Hypothalamus (tissue), 51 donors: ENCODE measurements at places on chromosomes 13 and 19.

GRCh38 chr19:34998777-34999497, 1.2 kb upstream of the GRAMD1A start:
- no peak for DNase-seq

DNA sequence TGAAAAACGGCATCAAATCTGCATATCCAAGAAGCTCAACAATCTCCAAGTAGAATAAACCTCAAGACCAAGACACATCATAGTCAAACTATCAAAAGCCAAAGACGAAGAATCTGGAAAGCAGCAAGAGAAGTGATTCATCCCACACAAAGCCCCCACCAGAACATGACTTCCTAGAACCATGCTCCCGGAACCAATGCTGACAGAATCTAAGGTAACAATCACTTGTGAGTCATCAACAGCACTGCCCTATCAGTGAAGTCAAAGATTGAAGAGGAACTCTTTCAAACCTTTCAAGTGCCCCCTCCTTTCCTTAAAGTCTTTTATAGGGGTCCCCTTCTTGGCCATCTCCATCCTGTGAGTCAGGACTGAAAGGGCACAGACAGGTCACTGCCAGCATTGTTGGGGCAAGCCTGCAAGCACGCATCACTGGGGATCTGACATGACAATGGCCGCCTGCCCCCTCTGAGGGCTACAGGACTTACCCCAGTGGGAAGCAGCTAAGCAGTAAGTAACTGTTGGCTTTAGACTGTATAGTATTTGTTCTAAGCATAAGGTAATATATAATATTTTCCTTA, at the start of gene CCDC70:
CCDC70 (plus strand) TSS at position 247 of the 578 bp plus-strand sequence. CDS start 3,443 bp downstream, outside the sequence.
- no peak for DNase-seq

GRCh38 chr19:37763488-37763887, 15.9 kb downstream of the ZNF573 start:
- no peak for DNase-seq

DNA sequence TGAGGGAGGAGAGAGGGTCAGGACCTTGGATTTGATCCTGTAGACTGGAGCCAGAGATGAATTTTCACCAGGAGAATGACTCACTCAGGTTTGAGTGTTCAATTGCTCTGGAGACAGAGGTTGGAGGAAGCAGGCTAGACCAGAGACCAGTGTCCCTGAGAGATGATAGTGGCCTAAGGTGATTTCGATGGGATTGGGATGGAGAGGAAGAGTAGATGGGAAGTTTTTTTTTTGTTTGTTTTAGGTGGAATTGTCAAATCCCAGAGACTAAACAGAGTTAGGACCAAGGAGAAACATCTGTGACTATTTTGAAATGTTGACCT, 2.3 kb downstream of the CEBPG start:
- DNase-seq = no peak

- no peak for DNase-seq
Observed at GRCh38 chr19:12946731-12947496, 1.3 kb downstream of the RAD23A start.

DNA sequence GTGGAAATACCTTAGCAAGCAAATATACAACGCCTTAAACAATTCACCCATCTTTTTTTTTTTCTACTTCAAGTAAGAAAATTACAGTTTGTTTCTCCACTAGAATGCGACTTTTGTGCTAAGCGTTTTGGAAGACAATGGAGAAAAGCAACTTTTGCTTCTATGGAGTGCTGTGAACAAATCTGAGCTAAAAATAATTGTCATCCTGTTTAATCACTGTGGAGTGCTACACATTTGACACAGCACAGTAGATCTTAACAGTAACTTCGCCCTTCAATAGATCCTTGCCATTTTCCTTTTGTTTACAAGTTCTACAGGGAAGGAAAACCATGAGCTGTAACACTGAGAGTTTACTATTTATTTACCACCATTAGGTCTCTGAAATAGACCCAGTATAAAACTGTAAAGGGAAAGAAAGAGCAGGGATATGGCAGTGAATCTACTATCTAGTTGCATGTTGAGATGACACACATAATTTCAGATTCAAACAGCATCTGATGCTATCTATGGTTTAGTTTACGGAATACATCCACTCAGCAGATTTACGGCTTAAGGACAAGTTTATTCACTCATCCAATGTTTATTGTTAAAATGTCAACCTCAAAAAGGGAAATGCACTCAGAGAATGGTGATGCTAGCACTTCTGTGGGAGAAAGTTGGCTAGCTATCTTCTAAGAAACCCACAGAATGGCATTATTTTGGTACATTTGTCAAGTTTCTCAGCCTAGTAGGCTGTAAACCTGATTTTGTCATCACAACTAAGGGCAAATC, 175.3 kb downstream of the VWA8 start:
- no peak for DNase-seq

DNA sequence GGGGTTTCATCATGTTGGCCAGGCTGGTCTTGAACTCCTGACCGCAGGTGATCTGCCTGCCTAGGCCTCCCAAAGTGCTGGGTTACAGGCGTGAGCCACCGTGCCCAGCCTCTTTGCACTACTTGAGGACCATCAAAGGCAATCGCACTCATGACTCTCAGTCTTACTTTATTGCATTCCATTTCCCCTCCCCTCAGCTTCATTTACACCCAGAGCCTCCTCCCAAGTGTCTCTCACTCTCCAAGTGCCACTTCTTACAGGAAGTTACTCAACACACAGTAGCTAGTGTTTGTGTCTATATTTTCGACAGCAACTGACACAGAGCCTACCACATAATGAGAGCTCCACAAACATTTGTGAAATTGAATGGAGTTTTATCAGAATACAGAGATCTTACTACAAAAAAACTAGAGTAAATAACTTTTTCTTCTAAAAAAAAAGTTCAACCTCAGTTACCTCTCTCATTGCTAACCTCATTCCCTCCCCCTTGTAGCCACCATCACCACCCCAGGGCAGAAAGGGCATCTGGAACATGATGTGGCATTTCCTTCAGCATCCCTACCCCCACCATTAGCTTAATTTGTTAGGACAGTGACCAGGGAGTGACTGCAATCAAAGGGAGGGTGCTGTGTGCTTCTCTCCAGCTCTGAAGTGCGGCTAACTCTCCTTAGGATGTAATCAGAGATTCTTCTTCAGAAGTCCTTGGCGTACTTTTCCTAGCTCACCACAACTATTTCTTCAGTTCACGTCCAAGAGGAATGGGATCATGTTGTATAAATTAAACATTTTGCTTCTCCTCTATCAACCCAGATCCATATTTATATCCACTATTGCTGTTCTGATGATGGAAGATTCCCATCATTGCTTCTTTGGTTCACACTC, 17.0 kb upstream of the RUBCNL start:
- DNase-seq = no peak

- DNase-seq = no peak
Observed at GRCh38 chr13:84940167-84940566, 859.1 kb downstream of the SLITRK6 start.

GRCh38 chr19:30278882-30279254, 93.3 kb upstream of the ZNF536 start:
- DNase-seq = no peak

DNA sequence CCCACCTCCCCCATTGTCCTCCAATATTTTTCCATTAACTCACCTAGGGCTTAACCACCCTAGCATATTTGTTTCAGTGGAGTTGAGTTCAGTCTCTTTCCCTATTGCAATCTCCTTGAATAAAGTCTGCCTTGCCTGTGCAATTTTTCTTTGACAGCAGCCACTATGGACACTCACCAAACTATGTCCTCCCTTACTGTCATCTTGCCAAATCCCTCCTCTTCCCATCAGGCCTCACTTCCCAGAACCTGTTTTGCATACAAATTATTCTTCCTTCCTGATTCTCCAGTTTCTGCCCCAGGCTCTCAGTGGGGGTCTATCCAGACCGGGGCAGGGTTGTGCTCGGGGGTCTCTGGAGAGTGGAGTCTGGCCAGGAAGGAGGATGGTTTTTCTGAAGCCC, 2.2 kb upstream of the LYPD5 start:
- no peak for DNase-seq

DNA sequence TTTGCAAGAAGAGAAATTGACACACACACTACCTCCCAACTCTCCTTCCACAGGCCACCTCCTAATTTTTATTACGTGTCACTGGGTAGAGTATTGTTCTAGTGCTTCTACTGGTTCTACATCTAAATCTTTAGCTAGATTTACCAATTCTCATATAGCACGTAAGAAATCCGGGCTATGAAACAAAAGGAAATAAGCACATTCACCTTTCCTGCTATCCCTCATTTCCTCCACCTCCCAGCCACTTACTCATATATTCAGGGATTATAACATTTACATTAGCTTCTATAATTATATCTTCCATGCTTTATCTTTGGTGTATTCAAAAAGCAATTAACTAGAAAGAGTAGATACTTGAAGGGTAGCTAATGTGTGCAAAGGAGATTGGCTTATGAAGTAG, 39.7 kb downstream of the USP12 start:
- DNase-seq = no peak

GRCh38 chr19:18109733-18110608, 12.4 kb downstream of the MAST3 start:
- no peak for DNase-seq

- DNase-seq = no peak
Observed at GRCh38 chr13:73337532-73337931, 278.7 kb downstream of the KLF5 start.

DNA sequence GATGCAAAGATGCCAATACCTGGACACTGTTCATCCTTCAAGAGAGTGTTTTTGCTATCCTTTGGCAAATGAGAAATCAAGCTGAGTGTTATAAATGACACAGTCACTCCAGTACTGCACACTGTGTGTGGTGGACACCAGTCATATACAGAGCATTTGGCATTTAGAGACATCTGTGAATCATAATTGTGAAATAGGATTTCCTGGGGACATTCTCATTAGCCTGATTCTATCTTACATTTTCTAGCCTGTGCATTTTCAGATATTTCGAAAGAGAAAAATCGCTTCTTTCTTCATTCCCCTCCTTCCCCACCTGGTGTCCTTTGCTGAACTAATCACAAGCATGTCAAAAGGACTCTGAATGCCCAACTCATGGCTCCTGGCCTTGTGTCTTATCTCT, 781.0 kb upstream of the ARGLU1 start:
- no peak for DNase-seq

DNA sequence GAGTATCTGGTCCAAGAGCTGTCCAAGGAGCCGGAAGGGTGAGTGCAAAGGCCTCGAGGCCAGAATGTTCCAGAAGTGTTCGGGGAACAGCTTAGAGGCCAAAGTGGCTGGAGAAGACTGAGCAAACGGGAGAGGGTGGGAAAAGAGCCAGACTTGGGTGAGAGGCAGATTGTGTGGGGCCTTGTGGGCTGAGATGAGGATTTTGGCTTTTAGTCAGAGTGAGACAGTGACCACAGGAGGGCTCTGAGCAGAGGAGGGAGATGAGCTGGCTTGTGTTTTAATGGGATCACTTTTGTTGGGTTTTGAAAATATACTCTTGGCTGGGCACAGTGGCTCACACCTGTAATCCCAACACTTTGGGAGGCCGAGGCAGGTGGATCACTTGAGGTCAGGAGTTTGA, 5.6 kb downstream of the NANOS2 start:
- DNase-seq = no peak

- no peak for DNase-seq
Observed at GRCh38 chr13:114167885-114168284, 11.2 kb upstream of the CFAP97D2 start.

DNA sequence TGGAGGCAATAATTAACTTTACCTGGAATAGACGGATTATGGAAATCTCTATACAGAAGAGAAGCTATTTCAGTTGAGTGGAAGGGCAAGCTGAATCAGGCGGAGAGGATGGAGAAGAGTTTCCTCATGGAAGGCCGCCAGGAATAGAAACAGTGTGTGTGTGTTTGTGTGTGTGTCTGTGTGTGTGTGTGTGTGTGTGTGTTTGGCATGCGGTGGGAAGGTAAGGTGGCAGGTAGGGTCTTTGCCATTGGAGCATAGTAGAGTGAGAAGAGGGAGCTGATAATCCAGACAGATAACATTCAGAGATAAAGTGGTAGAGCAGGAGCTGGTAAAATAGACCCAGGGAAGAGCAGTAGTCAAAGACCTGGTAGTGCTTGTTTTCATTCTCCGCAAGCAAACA, 9.2 kb upstream of the HS6ST3 start:
- DNase-seq = no peak

GRCh38 chr13:110854866-110855265, 60.0 kb downstream of the ANKRD10 start:
- DNase-seq = no peak

- DNase-seq = no peak
Observed at GRCh38 chr13:25738342-25739196, 313.2 kb downstream of the SHISA2 start.

- DNase-seq = no peak
Observed at GRCh38 chr13:29591310-29591709, 4.2 kb downstream of the SLC7A1 start.

DNA sequence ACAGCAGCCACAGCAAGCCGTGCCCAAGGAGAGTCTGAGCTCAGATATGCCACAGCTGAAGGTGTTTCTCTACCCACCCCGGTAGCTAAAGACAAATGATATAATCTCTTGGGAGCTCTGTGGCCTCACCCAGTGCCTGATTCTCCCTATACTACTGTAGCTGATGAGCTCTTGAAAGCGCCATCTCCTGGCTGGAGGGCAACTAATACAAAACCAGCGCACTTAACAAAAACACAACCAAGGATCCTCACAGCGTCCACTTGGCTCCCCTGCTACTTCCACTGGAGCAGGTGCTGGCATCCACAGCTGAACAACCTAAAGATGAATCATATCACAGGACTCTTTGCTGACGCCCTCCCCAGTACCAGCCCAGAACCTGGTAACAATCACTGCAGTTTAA, 1212.0 kb downstream of the PCDH17 start:
- DNase-seq = no peak

DNA sequence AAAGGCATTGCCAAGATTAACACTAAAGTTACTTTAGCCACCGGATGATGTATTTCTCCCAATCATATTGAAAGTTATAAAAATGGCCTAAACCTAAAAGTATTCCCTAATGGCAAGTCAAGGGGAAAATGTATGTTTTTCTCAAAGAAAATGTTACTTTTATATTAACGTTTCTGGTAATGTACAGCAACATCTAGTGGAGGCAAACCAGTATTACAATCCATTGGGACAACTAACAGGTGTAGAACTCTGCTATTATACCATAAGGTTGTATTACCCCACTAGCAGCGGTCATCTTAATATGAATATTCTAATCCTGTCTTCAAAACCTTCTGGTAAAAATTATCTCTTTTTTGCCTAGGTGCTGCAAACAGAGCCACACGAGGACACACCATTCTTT, 69.2 kb downstream of the ZNF100 start:
- no peak for DNase-seq

DNA sequence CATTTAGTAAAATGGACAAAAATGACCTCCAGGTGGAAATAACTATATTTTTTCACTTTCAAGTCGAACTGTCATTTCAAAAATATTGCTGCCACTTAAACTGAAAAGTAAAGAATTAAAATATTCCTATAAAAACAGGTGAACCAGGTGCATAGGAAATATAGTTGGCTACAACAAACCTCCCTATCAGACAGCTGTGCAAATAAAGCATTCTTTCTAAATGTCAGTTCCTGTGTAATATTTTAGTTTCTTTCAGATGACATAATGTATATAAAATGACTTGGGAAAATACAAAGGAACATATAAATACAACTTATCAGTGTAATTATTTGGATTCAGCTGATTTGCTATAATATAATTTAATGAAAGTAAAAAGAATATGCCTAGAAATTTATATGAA, 403.5 kb upstream of the GPC6 start:
- DNase-seq = no peak
